ENCODE measurements at places on chromosomes 7 and 10. TPM values are rescaled to one million over a fixed set of nuclear protein-coding genes. Genes with fewer than 3 reads are reported as not detected.
A peak's percentile ranks its signal among the peaks of the same experiment; 100 is the strongest.

DNA sequence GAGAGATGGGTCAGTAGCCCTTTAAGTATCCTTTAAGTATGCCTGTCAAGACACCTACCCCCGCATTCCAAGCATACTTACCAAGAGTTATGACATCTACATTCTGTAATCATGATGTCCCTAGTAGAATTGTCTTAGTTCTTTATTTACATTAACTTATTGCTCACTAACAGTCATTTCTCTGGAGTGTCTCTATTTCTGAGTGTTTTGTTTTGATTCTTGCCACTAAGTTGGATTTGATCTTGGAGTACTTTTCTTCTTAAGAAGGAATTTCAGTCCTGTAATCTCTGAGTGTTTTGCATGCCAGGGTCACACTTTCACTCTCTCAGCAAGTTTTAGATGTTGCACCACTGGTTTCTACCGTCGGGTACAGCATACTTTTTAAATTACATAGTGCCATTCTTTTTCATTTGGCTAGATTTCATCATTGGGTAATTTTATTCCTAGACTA, 1053.9 kb downstream of the KCNMA1 start:
- H3K27ac ChIP-seq = no peak overlapping the region
- H3K27me3 ChIP-seq = no peaks in the 10 kb centered on the region
- H3K36me3 ChIP-seq = no peaks in the 10 kb centered on the region
- no peak overlapping the region for H3K4me3 ChIP-seq
- H3K4me1 ChIP-seq = no peaks in the 10 kb centered on the region

- no peak overlapping the region for H3K4me3 ChIP-seq
- H3K27ac ChIP-seq = no peak overlapping the region
- no peaks in the 10 kb centered on the region for H3K27me3 ChIP-seq
- no peaks in the 10 kb centered on the region for H3K36me3 ChIP-seq
- no peaks in the 10 kb centered on the region for H3K4me1 ChIP-seq
- DNase-seq = no peak
These were observed 590.3 kb upstream of the FOXK1 start for GRCh38 chr7:4091767-4092166.

- H3K36me3 ChIP-seq = no peaks in the 10 kb centered on the region
- H3K4me3 ChIP-seq = no peak overlapping the region
- H3K4me1 ChIP-seq = no peaks in the 10 kb centered on the region
- H3K27me3 ChIP-seq = no peaks in the 10 kb centered on the region
- H3K27ac ChIP-seq = no peak overlapping the region
- DNase-seq = no peak
These were observed 200.3 kb downstream of the CACNB2 start for GRCh38 chr10:18340496-18341051.

DNA sequence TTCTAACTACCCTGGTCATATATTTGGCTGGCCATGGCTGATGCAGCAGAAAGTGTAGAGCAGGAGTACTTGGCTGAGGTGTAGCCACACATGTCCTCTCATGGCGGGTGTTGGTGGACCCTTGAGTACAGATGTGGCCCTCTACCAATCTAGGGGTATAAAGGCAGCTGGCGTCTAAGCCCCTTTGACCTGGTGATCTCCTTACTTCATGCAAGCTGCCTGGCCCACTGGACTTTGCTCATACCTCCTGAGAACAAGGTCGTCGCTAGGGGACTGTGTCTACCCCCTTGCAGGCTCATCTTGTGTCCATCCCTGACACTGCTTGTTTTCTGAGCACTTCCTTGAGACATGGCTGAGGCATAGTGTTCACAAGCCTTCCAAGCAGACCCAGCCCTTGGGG, 287.8 kb downstream of the RPS24 start:
- H3K4me1 ChIP-seq = peaks cover 21% of the 10 kb centered on the region
- H3K27me3 ChIP-seq = no peaks in the 10 kb centered on the region
- no peak overlapping the region for H3K4me3 ChIP-seq
- DNase-seq = no peak

GRCh38 chr10:78062296-78062695, 28.6 kb downstream of the RPS24 start:
- no peak overlapping the region for H3K4me3 ChIP-seq
- no peaks in the 10 kb centered on the region for H3K4me1 ChIP-seq
- no peak overlapping the region for H3K27ac ChIP-seq

DNA sequence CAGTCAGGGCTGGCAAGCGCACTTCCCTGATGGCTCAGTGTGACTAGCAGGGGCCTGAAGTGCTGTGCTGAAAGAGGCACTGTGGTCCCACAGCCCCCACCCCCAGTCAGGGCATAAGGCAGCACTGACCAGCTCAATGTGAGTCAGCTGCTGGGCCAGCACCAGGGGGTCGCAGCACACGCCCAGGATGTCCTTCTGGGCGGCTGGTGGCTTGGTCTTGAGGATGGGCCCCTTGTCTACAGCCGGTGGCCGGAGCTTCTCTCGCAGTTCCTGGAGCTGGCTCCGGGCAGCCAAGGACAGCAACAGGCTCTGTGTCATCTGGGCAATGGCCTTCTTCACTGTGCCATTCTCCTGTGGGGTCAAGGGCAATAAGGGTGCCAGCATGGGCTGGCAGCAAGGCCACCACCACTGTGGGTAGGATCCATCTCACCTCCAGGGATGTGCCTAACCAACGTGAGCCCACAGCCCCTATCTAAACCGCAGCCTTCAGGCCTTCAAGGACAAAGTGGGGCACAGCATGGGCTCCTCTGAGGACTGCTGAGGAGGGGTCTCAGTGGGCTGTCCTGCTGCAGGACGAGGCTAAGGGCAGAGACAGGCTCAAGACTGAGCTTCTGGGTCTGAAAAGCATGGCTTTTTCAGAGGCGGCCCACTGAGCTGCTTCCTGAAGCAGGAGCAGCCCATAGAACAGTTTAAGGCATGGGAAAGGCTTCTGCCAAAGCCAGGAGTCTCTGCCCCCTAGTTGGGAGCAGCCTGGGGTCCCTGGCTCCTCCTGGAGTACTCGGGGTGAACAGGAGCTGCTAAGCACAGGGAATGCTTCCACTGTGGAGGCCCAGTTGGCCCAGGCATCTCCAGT, 62.5 kb downstream of the CSGALNACT2 start:
- H3K36me3 ChIP-seq = no peaks in the 10 kb centered on the region
- no peak for DNase-seq
- no peak overlapping the region for H3K4me3 ChIP-seq
- H3K4me1 ChIP-seq = peaks cover 8% of the 10 kb centered on the region

DNA sequence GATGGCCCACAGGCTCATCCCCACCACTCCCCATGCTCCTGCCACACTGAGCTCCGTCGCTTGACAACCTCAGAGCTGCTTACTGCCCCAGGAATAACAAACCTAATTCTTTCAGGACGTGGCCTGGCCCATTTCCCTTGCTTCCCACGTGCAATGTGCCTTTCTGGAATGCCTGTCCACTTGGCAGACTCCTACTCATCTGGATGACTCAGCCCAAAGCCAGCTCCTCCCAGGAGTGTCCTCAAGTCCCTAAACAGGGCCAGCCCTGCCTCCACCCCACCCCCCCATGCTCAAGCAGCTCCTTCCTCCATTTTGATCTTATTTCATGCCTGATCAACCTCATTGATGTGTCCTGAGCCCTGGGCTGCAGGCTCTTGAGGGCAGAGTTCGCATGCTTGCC, 164.9 kb upstream of the RNF32 start:
- no peak overlapping the region for H3K4me3 ChIP-seq
- H3K4me1 ChIP-seq = no peaks in the 10 kb centered on the region
- no peak overlapping the region for H3K27ac ChIP-seq
- H3K36me3 ChIP-seq = no peaks in the 10 kb centered on the region
- H3K27me3 ChIP-seq = no peaks in the 10 kb centered on the region

- no peaks in the 10 kb centered on the region for H3K27me3 ChIP-seq
- H3K4me3 ChIP-seq = no peak overlapping the region
- DNase-seq = no peak
These were observed 121.5 kb upstream of the FAM3C start for GRCh38 chr7:121517591-121517990.

GRCh38 chr7:117412946-117413559, 14.2 kb downstream of the ASZ1 start:
- H3K36me3 ChIP-seq = no peaks in the 10 kb centered on the region
- H3K4me1 ChIP-seq = no peaks in the 10 kb centered on the region
- no peak for DNase-seq
- H3K4me3 ChIP-seq = no peak overlapping the region
- no peaks in the 10 kb centered on the region for H3K27me3 ChIP-seq

GRCh38 chr7:130595986-130596385, 72.6 kb downstream of the COPG2 start:
- DNase-seq = no peak
- no peaks in the 10 kb centered on the region for H3K4me1 ChIP-seq
- no peaks in the 10 kb centered on the region for H3K27me3 ChIP-seq
- H3K27ac ChIP-seq = no peak overlapping the region

- H3K27me3 ChIP-seq = no peaks in the 10 kb centered on the region
- DNase-seq = no peak
- no peak overlapping the region for H3K4me3 ChIP-seq
- peaks cover 32% of the 10 kb centered on the region for H3K4me1 ChIP-seq
- no peak overlapping the region for H3K27ac ChIP-seq
- H3K36me3 ChIP-seq = no peaks in the 10 kb centered on the region
These were observed 74.4 kb downstream of the INPP5A start for GRCh38 chr10:132611986-132612385.

DNA sequence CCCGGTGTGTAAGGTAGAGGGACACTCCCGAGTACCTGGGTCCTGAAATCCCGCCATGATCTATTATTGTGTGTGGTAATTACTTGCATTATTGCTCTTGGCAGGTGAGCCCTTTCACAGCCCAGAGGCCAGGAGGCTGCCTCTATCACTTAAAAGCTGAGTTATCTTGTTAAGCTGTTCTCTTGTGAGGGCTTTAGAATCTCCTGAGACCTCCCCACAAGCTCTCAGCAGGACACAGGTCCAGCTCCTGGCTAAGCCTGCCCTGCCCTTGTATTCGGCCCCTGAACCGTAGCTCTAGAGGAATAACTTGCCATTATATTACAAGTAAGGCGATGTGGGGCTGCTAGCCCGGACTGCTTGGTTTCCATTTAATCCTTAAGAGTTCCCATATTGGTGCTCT, 13.9 kb downstream of the SND1 start:
- DNase-seq = no peak
- no peak overlapping the region for H3K4me3 ChIP-seq
- H3K4me1 ChIP-seq = no peaks in the 10 kb centered on the region

DNA sequence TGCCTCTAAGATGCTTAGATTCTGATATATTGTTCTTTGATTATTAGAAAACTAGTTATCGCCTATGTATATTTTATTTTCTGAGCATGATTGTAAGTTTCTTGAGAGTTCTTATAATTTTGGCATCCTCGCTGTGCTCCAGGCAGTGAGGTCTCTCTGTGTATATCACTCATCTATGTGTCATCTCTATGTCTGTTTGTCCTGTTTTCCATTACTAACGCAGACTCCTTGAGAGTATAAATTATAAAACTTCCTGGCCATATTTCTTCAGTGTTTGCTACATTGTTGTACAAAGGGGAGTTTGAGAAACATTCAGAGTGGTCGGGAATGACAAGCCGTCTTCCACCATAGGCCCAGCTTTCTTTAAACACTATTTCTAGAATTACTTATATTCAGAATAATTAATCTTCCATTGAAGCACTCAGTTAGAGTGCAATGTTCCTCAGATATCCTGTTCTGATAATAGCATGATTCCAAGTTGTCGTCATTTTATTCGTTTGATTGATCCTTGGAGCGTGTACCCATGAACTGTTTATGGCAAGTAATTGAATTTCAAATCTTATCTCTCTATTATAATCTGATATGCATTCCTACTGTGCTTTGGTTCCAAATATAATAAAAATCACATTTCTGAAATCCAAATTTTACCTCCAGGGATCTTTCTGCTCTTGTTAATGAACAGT, 206.6 kb downstream of the BAMBI start:
- DNase-seq = no peak
- no peaks in the 10 kb centered on the region for H3K4me1 ChIP-seq
- no peak overlapping the region for H3K27ac ChIP-seq
- no peaks in the 10 kb centered on the region for H3K36me3 ChIP-seq

- H3K27ac ChIP-seq = peak overlapping the region; percentile 65
- no peak for DNase-seq
- H3K4me1 ChIP-seq = peaks cover 30% of the 10 kb centered on the region
- peaks cover 23% of the 10 kb centered on the region for H3K36me3 ChIP-seq
- peak overlapping the region; percentile 80 for H3K4me3 ChIP-seq
These were observed 860 bp downstream of the RPP30 start for GRCh38 chr10:90872648-90873020.

DNA sequence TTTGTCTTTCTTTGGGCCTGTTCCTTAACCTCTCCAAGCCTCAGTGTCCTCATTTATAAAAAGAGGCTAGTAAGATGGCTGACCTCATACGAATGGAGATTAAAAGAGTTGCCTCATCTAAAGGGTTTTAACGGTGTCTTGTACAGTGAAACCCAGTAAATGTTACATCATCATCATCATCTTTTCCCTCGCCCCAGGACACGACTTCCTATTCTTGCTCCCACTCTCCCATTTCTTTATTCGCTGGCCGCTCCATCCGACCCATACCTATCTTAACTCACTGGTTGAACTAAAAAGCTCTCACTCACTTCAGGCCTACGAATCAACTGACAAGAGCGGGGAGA, 554 bp downstream of the FRA10AC1 start:
- peaks cover 28% of the 10 kb centered on the region for H3K4me1 ChIP-seq
- no peak for DNase-seq
- H3K27me3 ChIP-seq = no peaks in the 10 kb centered on the region
- peak overlapping the region; percentile 78 for H3K4me3 ChIP-seq
- peak overlapping the region; percentile 63 for H3K27ac ChIP-seq
- H3K36me3 ChIP-seq = peaks cover 6% of the 10 kb centered on the region

DNA sequence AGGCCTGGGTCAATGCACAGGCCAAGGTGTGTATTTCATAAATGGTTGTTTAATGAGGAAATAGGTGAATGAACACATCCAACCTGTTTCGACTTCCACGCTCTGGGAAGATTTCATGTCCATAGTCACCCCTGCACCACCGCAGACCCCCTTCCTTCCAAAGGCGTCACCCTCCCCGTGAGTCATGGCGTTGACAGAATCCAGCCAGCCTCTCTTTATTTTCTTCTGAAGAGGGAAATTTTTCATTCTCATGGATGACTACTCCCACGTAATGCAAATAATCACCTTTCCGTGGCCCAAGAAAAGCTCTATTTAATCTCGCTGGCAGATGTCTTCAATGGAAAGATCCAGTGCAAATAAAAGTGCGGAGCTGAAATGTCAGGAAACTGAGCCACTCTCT, 75.3 kb upstream of the FOXK1 start:
- H3K4me1 ChIP-seq = no peaks in the 10 kb centered on the region
- no peaks in the 10 kb centered on the region for H3K27me3 ChIP-seq
- no peak overlapping the region for H3K4me3 ChIP-seq
- H3K36me3 ChIP-seq = no peaks in the 10 kb centered on the region
- DNase-seq = no peak
- no peak overlapping the region for H3K27ac ChIP-seq

GRCh38 chr10:12056748-12057147, 12.0 kb upstream of the DHTKD1 start:
- no peak for DNase-seq
- H3K27me3 ChIP-seq = no peaks in the 10 kb centered on the region
- H3K27ac ChIP-seq = no peak overlapping the region
- no peaks in the 10 kb centered on the region for H3K4me1 ChIP-seq
- H3K4me3 ChIP-seq = no peak overlapping the region
- H3K36me3 ChIP-seq = no peaks in the 10 kb centered on the region

- no peaks in the 10 kb centered on the region for H3K36me3 ChIP-seq
- no peak overlapping the region for H3K27ac ChIP-seq
- DNase-seq = peak; percentile 23
- H3K4me3 ChIP-seq = no peak overlapping the region
These were observed 4.8 kb upstream of the CHN2 start for GRCh38 chr7:29189743-29190201.

Gene OPN4
- total RNA-seq = not detected

Gene MACC1
- 0.09 TPM for total RNA-seq

Gene AKR1C8
- total RNA-seq = 8.5 TPM

Gene EBLN1
- total RNA-seq = not detected

Gene NUDT13
- total RNA-seq = 2.5 TPM

Gene GRID2IP
- total RNA-seq = 0.47 TPM

Gene SEMA3D
- total RNA-seq = not detected

Gene FRMD4A
- 2.4 TPM for total RNA-seq

Gene GPR146
- 10.1 TPM for total RNA-seq

Gene CCDC172
- total RNA-seq = not detected

Gene NAPEPLD
- total RNA-seq = 22.2 TPM

Gene C10orf105
- 0.11 TPM for total RNA-seq
